ENCODE measurements at places on chromosomes 3 and 15.

DNA sequence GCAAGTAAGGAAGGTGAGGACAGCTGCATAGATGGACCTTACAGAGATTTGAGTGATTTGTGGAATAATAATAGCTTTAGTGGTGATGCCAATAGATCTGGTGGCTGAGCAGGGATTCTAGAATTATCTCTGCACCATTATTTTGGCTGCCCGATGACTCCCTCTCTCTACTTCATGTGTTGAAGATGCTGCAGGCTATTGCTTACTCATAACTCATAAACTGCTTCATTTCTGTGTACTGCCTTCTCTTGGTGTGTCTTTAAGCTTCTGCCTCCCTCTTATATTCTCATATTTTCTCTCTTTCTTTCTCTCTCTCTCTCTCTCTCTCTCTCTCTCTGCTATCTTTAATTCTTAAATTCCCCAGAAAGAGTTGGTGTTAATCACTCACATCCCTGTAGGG, 256.0 kb upstream of the TRIM42 start:
- no peak for DNase-seq

DNA sequence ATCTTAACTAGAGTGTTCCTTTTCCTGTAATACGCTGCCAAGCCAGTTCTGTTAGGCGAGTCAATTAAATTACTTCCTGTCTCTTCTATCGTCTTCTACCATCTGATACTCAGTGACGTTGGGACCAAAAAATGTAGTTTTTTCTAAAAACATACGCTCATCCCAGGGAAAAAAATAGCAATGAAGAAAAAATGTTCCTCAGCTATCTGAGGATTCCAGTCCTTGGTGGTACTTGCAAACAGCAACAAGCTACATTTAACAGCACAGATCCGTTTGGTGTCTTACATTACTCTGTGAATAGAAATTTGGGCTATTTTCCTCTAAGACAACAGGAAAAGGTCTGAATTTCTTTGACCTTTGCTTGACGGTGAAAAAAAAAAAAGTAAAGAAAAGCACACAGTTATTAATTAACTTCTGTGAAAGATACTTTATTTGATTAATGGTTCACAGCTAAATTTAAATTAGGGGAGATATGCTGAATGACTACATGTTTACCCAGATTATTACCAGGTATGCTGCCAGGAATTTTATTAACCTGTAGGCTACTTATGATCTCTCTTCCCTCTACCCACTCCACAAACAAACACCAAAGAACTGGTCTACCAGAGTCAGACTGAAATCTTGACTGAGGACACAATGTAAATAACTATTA, 254.4 kb upstream of the ZPLD1 start:
- DNase-seq: no peak

- no peak for DNase-seq
Measured at GRCh38 chr3:65712140-65712539, 326.6 kb downstream of the MAGI1 start.

GRCh38 chr3:42850263-42850662, 25.4 kb downstream of the CYP8B1 start:
- DNase-seq: no peak

- DNase-seq: no peak
Measured at GRCh38 chr3:126546013-126546412, 12.7 kb downstream of the C3orf22 start.

GRCh38 chr15:81492331-81492968, 118.4 kb upstream of the TMC3 start:
- no peak for DNase-seq

GRCh38 chr3:76826861-76827260, 213.0 kb upstream of the ROBO2 start:
- DNase-seq: no peak

GRCh38 chr3:52558436-52558835, 22.0 kb downstream of the UQCC5 start:
- DNase-seq: no peak

GRCh38 chr3:129794311-129795185, 99.0 kb downstream of the TMCC1 start:
- no peak for DNase-seq

DNA sequence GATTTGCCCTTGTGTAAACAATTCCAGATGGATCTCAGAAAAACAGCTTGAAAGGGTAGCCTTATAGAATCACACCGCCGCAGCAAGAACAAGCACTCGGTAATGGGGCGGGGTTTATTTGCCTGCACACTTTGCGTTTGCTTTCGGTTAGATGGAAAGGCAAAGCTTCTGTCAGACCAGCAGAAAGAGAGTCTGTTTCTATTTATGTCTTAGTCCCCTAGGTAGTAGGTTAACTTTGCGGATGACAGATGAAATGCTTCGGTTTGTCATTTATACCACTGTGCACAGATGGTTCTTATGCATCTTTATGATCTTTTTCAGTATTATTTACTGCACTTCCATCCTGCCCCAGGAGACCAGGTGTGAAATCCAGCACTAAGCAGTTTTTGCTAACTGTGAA, 62.2 kb downstream of the PYDC2 start:
- DNase-seq: no peak

DNA sequence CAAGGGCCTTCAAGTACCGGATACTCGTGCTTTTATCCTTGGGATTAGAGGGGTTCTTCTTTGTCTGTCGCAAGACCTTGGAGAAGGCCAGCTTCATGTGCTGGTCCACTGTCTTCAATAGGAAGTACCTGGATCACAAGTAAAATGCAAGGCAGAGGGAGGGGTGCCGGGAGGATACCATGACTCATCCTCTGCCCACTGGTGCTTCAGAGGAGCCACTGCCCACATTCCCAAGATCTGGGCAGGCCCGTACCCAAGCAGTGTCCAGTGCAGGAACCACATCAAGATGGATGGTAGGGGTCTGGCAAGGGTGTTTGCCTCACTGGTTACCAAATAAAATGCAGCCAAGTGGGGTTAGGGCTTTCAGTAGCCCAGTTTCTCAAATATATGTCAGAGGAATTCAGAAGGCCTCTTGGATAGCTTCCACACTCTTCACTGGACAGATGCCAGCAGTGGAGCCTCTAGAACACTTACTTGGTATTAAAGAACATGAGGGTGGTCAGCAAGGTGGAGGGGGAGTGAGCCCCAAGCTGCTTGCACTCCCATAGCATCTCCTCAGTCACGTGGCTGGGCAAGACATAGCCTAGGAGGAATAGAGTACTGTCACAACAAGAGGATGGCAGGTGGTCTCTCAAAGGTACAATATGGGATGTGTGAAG, 3.6 kb upstream of the IMPDH2 start:
- DNase-seq: no peak

GRCh38 chr15:75751116-75751875, 38.6 kb upstream of the CSPG4 start:
- no peak for DNase-seq

GRCh38 chr15:25770618-25771337, 92.3 kb downstream of the ATP10A start:
- DNase-seq: no peak

- no peak for DNase-seq
Measured at GRCh38 chr15:75864213-75865059, 21.2 kb downstream of the UBE2Q2 start.

DNA sequence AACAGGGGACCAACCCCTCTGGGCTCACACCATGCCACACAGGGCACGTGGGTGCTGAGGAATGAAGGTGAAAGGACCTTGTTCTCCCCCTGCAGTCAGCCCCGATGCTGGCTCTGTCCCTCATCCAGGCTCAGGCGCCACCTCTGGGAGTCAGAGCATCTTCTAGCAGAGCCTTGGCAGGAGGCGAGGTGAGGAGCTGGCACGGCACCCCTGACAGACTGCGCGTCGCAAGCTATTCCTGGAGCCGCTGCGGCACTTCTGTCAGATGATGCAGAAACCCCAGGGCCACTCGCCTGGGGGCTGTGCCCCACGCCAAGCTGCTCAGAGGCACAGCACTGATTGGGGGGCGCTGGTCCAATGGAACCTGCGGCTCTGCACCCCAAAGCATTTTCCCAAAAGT, 62.0 kb downstream of the MGLL start:
- DNase-seq: no peak

DNA sequence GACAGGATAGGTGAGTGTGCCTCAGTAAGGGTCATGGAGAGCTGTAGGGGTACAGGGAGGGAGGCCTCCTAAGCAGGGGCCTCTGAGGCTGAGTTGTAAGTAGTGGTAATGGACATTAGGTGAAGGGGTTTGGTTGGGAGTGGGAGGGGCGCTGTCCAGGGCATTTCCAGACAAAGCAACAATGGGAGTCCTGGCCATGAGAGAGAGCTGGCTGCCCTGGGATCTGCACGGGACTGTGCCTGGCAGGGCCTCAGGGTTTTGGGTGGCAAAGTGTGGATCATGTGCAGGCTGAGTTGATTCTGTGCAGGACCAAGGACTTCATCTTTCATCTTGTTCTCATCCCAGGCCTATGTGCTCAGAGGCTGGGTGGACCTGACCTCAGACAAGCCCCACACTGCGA, 4.6 kb downstream of the TTC21A start:
- no peak for DNase-seq

- DNase-seq: no peak
Measured at GRCh38 chr15:95687686-95688085, 642.8 kb upstream of the NR2F2 start.

GRCh38 chr15:56327721-56328502, 37.3 kb upstream of the TEX9 start:
- no peak for DNase-seq

- DNase-seq: no peak
Measured at GRCh38 chr15:90598031-90598577, 68.4 kb downstream of the CRTC3 start.

GRCh38 chr3:149016669-149017541, 25.6 kb downstream of the GYG1 start:
- no peak for DNase-seq

DNA sequence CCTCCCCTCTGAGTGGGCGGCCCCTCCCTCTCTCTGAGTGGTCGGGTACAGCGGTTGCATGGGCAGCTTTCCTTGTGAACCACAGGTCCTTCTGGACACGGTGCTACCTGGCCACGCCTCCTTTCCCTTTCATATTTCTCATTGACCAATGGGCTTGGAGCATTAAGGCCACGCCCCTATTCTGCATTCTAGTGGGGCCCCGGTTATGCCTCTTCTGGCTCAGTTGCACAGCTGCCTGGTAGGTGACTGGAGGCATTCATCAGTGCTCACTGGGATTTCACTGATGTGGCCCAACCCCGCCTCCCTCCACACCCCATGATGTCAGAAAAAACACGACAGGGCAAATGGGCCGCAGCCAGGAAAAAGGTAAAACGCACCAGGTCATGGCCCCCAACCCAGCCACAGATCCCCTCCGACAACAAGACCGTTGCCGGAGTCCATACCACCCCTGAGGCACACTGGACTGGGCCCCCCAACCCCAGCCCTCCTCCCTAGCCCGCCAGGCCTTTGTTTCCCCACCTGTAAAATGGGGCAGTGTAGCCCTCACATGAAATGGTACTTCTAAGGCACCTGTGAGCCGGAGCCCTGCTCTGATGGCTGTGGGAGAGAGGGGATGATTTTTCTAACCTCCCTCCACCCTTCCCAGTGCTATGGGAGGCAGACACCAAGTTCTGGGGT, 26.3 kb downstream of the NGRN start:
- DNase-seq: no peak

GRCh38 chr3:72266016-72266370, 481.0 kb upstream of the PROK2 start:
- DNase-seq: no peak

DNA sequence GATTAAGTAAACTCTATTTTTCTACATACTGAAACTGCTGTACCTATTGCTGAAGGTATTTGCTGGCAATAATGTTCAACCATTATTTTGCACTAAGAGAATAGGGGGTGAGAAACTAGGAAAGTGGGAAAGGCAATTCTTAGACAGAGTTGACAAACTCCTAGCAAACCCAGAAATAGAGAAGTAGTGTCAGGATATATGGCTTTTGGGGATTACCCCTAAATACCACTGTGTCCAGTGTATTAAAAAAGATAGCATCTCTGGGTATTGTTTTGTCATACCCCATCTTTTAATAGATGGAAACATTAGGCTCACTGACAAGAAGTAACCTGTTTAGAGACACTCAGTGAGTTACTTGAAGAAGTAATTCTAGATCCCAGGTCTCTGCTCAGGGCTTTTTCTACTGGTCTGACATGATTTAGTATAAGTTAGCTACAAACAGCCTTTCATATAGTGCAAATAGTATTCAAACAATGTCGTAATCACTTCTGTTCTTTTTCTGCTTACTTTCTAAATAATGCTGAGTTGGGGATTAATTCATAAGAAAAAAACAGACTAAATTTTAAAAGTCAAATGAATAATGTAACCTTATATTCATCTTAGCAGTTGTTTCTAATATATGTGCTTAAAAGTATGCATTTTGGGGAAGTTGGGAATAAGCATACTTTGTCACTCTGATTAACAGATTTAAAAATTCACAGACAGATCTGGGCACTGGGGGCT, 107.2 kb downstream of the IL1RAP start:
- no peak for DNase-seq

GRCh38 chr15:91435113-91435512, 335.1 kb downstream of the SV2B start:
- no peak for DNase-seq

DNA sequence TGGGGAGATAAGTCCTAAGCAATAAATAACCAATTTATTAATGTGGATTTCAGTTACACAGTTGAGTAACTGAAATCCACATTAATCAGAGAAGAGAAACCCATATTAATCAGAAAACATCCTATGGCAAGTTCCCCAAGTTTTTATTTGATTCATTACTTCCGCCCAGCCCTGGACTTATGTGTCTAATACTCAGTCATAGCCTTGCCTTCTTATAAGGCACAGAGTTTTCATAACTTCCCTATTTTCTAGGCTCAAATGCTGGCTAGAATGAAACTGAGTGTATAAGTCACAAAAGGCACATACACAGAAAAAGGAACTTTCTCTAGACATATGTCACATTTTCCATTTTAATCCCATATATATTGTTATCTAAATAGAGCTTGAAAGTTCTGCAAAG, 28.8 kb downstream of the CD47 start:
- DNase-seq: no peak

- no peak for DNase-seq
Measured at GRCh38 chr3:21017115-21017852, 733.7 kb downstream of the ZNF385D start.

GRCh38 chr3:184031187-184031792, at the start of gene HTR3D:
Gene HTR3D, plus strand, starts transcription at chr3:184031742. Its CDS starts 0 bp downstream, at chr3:184031742.
- no peak for DNase-seq
